ENCODE measurements at places on chromosomes 4 and X. TPM values are rescaled to one million over a fixed set of nuclear protein-coding genes. Genes with fewer than 3 reads are reported as not detected.

DNA sequence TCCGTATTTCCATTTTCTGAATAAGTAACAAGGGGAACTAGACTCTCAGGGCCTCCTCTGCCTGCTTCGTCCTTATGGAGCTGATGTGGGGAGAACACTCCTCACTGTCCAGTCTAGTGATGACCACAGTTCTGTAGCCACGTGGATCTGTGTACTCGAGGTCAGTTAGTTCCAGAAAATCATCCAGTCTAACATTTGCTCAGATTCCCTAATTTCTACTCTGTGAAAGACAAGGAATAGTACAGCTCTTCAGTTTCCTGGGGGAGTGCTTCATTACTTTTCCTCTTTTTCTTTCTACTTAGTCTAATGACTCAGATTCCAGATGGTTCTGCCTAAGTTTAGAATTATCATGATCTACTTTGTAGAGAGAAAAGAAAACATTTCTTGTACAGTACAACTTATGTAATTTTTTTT is 82.6 kb downstream of the SORBS2 start:
- DNase-seq: peak; percentile 72

DNA sequence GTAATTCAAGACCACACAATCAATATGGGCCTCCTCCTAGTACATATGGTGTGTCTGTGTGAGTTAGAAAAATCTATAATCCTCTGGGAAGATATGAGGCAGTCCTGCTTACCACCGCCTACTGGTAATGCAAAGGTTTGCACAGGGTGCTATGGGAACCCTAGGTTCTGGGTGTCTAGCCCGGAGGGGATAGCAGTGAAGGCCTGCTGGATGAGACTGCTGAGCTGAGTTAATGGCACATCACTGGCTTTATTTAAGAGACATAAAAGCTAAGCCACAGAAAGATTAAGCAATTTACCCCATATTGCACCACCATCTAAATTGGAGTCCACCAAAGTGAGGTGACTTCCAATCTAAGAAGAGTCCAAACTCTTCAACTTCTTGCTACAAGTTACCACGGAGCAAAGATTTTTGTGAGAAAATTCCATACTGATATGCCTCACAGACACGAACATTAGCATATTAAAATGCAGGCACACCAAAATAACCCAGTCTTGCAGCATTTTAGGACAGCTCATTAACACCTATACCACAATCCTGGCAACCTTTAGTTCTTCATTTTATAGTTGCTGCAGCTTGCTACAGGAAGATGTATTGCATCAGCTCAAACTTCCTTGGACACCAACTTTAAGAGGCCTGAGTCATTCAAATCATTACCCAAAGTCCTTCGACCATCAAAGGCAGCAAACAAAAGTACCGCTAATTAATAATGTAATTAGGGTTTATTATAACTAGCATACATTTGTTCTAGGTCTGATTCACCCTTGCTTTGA is 13.7 kb downstream of the DGKK start:
- DNase-seq: no peak

GRCh38 chrX:10628906-10629305 is 8.5 kb upstream of the MID1 start:
- DNase-seq: no peak

- no peak for DNase-seq
Observed at GRCh38 chr4:42642845-42643615, 13.9 kb downstream of the ATP8A1 start.

GRCh38 chrX:77017093-77017492 is 430.1 kb upstream of the FGF16 start:
- no peak for DNase-seq

- peak; percentile 7 for DNase-seq
Observed at GRCh38 chrX:47502316-47503125, 19.5 kb upstream of the ZNF41 start.

DNA sequence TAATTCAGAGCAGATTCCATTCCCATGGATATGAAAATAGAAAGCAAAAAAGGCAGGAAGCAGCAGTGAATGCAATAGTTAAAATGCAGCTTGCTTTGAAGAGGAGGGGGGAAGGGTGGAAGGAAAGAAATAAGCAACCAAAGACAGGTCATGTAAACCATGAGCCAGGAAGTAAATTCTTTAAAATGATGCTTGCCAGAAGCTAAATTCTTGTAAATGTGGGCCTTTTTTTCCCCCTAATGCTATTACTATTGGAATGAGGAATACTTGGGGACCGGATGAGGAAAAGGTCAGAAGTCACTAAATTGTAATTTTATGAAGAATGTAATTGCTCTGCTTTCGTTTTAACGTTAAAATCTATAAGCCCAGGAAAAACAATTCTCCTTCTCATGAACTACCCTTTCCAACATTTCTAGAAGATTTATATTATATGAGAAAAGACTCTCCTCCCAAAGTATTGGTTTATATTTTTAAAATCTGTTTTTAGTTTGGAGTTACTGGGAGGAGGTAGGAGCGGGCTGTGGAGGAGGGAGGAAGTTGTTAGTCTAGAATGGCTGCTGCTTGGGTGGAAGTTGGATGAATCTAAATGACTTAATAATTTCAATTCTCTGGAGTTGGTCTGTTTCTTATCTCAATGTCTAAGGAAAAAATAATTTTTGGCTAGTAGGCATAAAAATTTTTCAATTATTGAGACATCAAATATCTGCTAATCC is 77.6 kb upstream of the PCDH18 start:
- DNase-seq: peak; percentile 69

DNA sequence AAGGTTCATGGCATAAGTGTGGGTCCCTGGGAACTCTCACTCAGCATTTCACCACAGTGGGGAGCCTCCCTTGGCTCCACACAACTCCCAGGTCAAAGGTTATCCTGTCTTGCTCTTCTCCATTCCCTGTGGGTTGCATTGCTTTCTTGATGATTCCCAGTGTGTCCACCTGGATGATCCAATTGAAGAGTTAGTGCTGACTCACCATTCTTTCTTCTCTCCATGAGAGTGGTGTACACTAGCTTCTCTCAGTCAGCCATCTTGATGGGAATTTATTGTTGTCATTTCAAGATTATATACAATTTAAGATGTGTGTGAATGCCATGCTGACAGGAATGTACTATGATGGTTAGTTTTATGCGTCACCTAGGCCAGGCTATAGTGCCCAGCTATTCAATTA is 25.6 kb upstream of the C4orf17 start:
- no peak for DNase-seq

Gene GNRHR
- total RNA-seq: 4.6 TPM

- no peak for DNase-seq
Observed at GRCh38 chr4:73193659-73194058, 64.9 kb downstream of the ANKRD17 start.

Gene TMEM150C
- 4.3 TPM for total RNA-seq

Gene USP53
- 53.9 TPM for total RNA-seq

Gene SPATA4
- total RNA-seq: 0.72 TPM

- peak; percentile 36 for DNase-seq
Observed at GRCh38 chr4:112916868-112917267, 132.6 kb upstream of the ANK2 start.

- no peak for DNase-seq
Observed at GRCh38 chrX:48919360-48919841, 577 bp upstream of the PIM2 start.

Gene NPY5R
- 5.8 TPM for total RNA-seq

GRCh38 chr4:170008371-170008770 is 17.8 kb downstream of the MFAP3L start:
- no peak for DNase-seq

GRCh38 chr4:137203601-137204000 is 328.7 kb downstream of the PCDH18 start:
- no peak for DNase-seq

DNA sequence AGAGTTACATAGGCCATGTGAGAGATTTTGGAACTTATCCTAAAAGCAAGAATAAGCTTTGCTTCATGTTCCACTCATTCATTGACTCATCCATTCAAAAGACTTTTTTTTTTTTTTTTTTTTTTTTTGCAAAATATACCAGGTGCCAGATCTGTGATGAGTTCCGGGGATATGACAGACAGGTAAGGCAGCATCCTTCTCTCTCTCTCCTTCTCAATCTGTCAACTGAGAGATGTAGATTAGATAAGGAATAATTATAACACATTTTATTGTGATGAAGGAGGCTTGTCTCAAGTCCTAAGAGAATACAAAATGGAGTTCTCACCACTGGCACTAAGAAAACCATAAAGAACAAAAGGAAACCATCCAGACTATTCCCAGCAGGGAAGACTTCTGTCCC is 190.2 kb upstream of the CPEB2 start:
- DNase-seq: no peak
